Stimulated activated CD8-positive, alpha-beta memory T cell treated with anti-CD3 and anti-CD28 coated beads, Interleukin-15, amount 100 ng/mL, for 1 hour (primary cell): ENCODE measurements at places on chromosomes 6 and 20.

- no peak for DNase-seq
Observed at GRCh38 chr6:159689001-159689400, 4.0 kb downstream of the SOD2 start.

DNA sequence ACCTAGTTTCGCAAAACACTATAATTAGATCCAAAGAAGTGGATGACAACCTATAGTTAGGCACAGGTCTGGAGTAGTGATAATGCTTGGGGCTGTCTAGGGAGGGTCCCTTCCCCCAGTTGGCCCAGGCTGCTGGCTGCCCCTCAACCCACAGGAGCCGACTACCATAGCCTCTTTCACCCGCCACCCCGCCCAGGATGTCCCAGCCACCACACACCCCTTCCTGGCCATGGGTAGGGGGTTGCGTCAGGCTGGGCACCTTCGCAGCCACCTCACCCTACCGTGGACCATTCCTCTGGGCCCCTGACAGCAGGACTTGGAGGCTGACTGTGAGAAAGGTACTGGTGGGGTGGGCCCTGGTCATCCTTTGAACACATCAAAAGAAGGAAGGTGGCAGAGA is 8.5 kb downstream of the TFEB start:
- DNase-seq, result no peak

DNA sequence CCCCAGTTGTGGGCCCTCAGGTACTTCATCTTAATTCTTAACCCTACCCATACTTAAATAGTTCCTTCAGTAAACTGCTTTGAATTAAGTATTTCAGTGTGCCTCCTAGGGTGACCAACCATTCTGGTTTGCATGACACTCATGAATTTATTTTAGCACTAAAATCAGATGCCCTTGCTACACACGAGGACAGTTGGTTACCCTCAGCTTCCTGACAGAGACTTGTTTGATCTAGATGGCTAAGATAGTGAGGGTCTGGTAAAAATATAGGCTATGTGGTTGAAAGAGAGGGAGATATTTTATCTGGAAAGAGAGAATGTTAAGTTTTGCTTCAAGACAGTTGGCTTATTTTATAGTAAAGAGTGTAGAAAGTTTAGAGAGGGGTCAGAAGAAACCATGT is 10.6 kb downstream of the PGK2 start:
- no peak for DNase-seq

DNA sequence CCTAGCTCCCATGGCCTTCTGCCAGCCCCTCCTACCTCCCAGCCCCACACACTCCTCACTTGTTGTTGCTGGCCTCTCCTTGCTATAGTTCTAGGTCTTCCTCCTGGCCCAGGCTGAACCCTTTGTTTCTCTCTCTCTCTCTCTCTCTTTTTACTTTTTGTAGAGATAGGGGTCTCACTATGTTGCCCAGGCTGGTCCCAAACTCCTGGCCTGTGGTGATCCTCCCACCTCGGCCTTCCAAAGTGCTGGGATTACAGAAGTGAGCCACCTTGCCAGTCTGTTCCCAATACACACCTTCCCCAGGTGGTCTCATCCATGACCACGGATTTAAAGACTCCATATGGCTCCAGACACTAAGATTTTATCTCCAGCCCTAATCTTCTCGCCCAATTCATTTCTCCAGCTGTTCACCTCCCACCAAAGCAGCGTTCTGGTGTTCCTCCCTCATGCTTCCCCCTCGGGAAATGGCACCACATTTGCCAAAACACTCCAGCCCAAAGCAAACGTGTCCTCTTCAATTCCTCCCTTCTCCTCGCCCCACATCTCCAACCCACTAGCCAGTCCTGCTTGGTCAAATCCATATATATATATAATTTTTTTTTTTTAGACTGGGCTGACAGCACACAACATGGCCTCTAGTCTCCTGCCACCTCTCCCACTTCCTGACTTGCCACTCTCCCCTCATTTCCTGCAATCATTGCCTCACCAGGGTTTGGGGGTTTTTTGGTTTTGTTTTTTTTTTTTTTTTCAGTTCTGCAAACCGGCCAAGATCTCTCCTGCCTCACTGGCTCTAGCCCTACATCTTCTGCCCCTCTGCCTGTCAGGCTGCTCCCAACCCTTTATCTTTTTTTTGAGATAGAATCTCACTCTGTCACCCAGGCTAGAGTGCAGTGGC is 104.4 kb downstream of the NCR2 start:
- no peak for DNase-seq

GRCh38 chr6:54971825-54972224 is 125.3 kb downstream of the FAM83B start:
- no peak for DNase-seq

DNA sequence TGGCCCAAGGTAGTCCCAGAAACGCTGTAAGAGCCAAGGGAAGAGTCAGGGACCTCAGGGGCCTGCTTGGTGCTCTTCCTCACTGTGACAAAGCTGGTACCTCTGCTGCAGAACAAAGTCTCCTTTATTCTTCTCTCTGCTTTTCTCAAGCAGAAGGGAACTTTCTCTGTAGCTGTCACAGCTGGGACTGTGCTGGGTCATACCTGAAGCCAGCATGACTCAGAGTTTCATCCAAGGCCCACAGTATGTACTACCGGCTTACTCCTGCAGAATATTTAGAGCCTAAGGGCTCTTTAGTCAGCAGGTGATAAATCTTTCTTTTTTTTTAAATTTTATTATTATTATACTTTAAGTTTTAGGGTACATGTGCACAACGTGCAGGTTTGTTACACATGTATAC is 183.2 kb downstream of the TINAG start:
- DNase-seq, result no peak

DNA sequence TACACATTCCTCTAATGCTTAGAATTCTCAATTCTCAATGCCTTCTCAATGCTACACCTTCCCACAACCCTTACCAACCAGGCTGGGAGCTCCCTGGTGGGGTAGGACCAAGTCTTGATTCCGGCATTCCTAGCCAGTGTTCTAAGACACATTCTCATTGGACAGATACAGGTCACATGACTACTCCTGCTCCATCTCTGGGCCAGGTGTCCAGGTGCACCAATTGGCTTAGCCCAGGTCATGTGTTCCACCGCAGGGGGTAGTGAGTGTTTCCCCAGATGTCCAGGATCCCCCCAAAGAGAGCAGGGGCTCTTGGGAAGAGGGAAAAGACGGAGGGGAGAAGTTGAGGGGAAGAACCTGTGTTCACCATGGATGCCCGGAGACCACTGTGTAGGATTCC is 58.7 kb upstream of the MLN start:
- DNase-seq, result no peak
